ENCODE measurements at places on chromosomes 5 and 9.

DNA sequence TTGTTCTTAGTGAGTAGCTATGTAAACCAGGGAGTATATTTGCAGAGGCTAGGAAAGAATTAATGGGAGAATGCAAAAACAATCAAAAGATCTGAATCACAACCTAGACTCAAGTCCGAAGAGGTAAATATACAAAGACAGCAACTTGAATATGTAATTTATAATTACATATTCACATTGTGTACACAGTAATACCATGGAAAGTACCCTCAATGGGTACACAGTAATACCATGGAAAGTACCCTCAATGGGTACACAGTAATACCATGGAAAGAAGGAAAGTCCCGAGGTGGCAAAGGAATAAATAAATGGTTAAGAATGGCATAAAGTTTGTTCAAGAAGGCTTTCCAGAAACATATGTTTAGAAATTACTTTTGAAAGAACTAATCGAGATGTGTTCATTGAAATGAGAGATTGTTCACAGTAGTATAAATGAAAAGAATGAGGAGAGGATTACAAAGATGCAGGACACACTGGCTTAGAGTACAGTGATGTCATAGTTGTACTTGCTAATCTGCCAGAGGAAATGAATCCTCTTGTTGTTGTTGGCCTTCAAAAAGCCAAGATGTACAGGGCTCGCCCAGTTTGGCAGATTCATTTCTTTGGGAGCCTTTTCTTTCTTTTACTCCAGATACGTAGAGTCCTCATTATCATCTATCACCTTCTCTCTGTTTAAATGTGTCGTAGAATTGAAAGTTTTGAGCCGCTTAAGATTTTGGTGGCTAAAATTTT lies 116.0 kb downstream of the UNC13B start:
- no peak for DNase-seq

DNA sequence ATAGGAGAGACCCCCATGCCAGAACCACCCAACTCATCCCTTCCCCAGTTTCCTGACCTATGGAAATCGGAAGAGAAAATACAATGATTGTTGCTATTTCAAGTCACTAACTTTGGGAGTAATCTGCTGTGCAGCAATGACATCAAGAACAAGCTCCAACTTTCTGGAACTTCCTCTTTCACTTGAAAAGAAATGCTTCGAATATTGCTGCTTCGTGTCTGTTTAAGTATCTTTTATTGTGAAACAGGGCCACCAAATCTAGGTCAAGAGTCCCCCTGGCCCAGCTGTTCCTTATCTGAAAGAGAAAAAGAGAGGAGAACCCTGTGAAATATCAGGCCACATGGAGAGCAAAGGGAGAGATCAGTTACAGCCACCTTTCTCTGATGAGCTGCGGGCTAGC lies 59.4 kb upstream of the DNAH5 start:
- DNase-seq = no peak

- DNase-seq = no peak
Measured at GRCh38 chr5:110653231-110653970, 73.1 kb downstream of the TMEM232 start.

GRCh38 chr5:124996023-124996763 lies 249.8 kb upstream of the ZNF608 start:
- peak; percentile 84 for DNase-seq

- DNase-seq = no peak
Measured at GRCh38 chr5:14286007-14286406, 142.9 kb downstream of the TRIO start.

DNA sequence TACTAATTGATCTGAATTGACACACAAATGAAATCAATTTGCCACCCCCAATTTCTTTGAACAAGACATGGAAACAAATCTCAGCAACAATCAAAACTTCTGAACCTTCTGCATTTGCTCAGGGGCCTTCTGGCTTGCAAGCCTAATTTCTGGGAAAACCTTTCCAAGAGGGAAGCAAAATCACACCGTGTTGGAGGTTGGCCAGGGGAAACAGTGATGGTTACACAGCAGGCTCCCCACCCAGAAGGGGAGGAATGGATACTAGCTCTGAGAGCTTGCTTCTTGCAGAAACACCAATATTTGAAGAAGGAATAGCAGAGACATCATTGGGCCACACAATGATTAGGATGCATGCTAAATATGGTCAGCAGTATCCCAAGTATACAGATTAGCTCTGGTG lies 488.6 kb upstream of the TRPC7 start:
- DNase-seq = no peak

DNA sequence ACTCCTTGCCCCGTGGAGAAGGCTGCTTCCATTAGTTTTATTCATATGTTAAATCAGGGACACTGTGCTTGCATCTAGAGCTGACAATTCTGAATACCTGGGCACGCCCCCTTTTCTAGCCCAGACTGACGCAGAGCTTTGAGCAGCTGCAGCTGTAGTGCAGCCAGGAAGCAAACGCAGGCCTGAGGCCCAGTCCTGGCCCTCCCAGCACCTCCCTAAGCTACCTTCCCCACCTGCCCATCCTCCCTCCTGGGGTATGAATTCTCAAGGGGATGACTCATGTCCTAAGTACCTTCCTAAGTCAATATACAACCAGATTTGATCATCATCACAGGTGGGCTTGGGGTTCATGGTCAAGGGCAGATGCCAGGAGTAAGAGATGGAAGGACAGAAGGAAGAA lies 3.5 kb downstream of the PHF19 start:
- DNase-seq = peak; percentile 79

GRCh38 chr5:173798127-173798810 lies 89.9 kb upstream of the CPEB4 start:
- no peak for DNase-seq

DNA sequence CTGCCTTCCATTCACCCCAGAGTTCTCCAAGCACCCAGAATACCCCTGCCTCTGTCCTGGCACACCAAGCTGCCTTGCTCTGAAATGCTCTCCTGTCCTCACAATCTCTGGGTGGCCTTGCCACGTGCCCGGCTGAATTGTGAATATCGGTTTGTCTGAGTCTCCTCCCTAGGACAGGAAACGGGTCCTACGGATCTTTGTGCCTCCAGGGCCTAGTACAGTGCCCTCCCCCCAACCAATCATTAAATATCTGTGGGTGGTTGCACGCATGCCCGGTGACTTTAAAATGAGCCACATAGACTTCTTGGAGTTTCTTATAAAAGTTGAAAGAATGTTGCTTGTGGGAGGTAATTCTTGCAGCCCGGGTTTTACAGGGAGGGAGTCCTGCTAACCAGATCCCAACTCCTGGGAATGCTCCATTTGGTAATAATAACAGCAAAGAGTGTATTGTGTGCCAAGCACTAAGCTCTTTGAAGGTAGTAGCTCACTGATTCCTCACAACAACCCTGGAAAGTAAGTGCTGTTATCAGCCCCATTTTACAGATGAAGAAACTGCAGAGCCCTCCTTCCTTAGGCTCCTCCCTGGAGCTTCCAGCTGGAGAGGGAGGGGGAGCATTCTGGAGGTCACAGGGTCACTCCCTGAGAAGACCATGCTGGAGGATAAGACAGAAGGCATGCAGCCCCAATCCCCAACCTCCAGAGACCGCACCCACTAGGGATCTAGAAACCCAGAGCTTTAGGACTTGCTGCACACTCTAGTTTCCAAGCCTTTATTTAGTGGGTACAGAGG lies 23.4 kb downstream of the URM1 start:
- DNase-seq = no peak

DNA sequence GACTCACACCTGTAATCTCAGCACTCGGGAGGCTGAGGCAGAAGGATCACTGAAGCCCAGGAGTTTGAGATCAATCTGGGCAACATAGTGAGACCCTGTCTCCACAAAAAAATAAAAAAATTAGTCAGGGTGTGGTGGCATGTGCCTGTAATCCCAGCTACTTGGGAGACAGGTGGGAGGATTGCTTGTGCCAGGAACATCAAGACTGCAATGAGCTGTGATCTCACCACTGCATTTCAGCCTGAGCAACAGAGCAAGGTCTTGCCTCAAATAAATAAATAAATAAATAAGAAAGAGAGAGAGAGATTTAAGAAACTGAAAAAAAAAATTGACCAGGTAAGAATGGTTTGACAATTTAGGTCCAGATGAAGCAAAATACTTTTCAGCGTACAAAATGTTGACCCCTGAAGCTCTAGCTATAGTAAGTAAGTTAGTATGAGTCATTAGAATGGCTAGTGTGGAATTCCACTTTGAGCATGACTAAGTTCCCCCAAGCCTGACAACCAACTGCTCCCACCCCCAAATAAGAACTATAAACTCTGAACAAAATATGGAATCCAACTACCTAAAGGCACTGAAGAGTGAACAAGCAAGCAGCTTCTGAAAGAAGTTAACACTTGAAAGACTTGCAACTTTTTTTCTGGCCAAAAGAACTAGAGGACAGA lies 217.8 kb upstream of the TLE4 start:
- no peak for DNase-seq

- peak; percentile 63 for DNase-seq
Measured at GRCh38 chr5:50958852-50959457, 292.5 kb downstream of the PARP8 start.

DNA sequence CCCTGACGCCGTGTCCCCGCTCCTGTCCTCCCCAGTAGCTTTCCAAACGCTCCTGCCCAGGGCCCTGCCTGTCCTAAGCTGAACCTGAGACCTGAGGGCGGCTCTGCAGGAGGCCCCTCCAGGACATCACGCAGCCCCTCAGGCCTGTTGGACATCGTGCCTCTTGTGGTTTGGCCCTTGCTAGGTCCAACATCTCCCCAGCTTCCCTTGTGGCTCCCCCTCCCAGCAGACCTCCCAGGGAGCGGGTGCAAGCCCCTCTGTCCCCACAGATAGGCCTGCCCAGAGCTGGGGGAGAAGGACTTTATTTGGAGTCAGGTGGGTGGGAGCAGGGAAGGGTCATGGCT lies 4.1 kb downstream of the OBP2B start:
- no peak for DNase-seq

GRCh38 chr5:92560698-92561401 lies 1020.2 kb downstream of the NR2F1-AS1 start:
- peak; percentile 16 for DNase-seq

DNA sequence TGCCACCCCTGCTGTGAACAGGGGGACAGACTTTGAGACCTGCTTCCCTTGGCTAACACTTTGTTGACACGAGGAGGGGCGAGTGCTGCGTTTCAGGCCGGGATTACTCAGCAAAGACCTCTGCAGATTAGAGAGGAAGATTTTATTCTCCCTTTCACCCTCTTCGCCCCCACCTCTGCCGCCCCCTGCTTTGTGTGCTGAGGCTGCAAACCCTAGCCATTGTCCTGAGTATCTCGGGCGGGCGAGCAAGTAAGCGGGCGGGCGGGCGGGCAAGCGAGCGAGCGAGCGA lies 6.0 kb downstream of the ISL1 start:
- DNase-seq = no peak

DNA sequence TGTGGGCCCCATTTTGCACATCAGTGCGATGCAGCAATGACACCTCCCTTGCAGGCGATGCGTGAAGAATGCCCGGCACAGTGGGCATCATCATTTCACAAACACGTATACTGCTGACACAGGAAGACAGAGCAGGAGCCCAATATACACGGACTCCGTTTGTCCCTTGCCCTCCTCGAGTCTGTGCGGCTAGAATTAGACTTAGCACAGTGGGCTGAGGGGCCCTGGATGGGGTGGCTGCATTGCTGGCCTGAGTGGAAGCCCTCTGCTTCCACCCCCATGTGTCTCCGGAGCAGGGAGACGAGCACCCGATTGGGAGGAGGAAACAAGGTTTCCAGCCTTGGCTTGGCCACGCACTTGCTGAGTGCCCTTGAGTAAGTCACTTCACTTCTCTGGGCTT lies 40.8 kb downstream of the GSN start:
- DNase-seq = no peak

GRCh38 chr5:94802450-94802849 lies 184.0 kb downstream of the SLF1 start:
- DNase-seq = no peak

- DNase-seq = no peak
Measured at GRCh38 chr5:132467287-132467984, 23.1 kb downstream of the IRF1 start.

DNA sequence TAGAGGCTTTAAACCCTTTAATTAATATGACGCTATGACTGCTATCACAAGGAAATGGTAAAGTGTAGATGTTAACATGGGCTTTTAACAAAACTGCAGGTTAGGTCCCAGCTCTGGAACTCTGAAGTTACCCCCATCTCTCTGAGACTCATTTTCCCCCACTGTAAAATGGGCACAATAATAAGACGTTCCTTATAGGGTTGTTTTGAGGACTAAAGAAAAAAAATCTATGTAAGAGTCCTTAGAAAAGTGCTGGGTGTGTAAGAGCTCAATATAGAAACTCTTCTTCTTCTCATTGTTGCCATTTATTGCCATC lies 45.8 kb upstream of the STK32A start:
- DNase-seq = no peak

- DNase-seq = peak; percentile 54
Measured at GRCh38 chr9:100322954-100323536, 29.7 kb downstream of the TEX10 start.

DNA sequence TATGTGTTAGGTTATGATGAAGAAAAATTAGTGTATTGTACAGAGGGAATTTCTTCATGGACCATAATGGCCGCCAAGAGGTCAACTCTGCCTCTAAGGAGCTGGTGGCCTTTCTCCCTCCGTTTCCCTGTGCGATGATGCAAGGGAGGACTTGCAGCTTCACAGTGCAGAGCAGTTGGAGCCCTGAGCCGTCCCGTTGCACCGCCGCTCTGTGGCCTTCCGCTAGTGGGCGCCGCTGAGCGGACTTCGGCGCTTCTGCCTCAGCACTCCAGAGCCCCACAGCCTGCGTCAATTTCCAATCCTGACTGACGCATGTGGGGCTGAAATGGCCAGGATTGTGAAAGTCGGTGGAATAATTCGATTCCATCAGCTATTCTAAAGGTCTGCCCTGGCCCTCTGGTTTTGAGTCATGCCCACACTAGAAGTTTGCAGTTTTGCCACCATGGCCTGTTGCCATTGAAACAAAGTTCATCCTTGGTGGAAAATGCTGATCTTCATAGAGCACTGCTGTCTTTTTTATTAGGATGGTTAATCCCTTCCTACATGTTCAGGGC lies 22.7 kb upstream of the LECT2 start:
- peak; percentile 49 for DNase-seq

DNA sequence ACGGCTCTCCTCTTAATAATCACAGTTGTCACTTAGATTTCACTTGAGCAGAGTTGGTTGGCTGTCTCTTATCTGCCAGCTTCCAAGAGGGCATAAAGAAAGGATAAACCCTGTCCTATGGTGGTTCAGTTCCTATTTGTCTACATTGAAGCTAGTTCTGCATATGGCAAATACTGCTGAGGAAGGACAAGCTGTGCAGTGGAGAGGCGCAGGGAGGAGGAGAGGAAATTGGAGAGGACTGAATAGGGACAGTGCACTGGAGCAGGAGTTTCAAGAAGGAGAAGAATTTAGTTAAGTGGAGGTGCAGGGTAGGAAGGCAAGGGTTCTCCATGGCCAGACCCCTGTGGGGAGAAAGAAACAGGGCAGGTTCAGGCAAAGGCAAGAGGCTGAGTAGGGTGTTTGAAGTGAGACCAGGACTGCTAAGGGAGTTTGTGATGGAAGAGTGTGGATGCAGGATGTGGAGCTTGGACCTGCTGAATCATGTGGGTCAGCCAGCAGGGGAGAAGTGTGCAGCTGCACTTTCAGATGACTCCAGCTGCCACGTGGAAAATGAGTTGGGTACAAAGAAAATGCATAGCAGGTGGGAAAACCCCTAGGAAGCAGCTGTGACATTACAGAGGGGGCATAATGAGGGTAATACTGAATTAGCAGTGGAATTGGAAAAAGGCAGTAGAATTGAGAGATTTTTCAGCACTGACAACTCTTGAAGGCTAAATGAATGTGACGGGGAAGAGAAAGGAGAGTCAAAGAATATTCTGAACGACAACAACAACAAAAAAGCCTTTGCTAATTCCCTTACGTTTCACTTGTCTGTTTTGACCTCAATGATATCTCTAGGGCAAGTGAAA lies 66.8 kb downstream of the MAMDC2 start:
- no peak for DNase-seq

GRCh38 chr5:9408964-9409363 lies 136.9 kb downstream of the SEMA5A start:
- DNase-seq = no peak
